ENCODE measurements at places on chromosomes 7 and 10.

GRCh38 chr10:11546581-11546980 is 64.9 kb downstream of the USP6NL start:
- DNase-seq, result no peak

- no peak for DNase-seq
These were observed 228.2 kb downstream of the PTEN start for GRCh38 chr10:88091490-88092061.

- no peak for DNase-seq
These were observed 44.6 kb upstream of the BICC1 start for GRCh38 chr10:58467931-58468635.

GRCh38 chr10:21929070-21929469 is 74.5 kb downstream of the DNAJC1 start:
- DNase-seq, result peak; percentile 90

DNA sequence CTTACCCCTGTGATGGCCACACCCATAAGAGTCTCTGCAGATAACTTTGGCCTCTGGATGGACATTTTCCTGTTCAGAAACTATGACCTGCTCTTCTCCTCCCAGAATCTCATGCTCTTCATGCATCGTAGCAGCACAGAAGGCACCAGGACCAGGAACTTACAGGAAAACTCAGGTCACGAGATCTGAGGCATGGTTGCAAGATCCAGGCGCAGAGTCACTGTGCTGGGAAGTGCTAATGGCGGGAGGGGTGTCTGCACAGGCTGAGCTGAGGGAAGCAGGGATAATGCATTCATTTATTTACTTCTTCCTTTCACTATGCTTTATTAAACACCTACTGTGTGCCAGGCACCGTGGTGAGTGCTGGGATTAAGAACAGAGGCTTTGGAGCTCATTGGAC is 48.2 kb upstream of the LOXL4 start:
- no peak for DNase-seq

GRCh38 chr10:48907730-48908129 is 31.9 kb downstream of the LRRC18 start:
- DNase-seq, result no peak

DNA sequence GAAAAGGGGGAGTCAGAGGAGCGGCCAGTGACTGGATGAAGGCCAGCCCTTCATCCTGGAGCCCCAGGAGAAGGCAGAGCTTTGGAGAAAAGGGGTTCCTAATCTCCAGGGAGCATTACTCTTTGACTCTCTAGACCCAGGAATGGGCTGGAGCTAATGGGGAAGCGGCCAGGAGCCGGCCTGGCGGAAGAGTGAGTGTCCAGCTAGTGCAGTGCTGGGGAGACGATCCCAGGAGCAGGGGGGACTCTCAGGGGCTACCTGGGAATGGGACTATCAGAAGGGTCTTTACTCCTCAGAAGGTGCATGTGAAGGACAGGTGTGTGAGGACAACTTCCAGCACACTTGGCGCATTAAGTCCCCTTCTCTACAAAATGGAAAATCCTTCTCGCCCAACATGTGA is 2.4 kb upstream of the PAX2 start:
- DNase-seq, result no peak

DNA sequence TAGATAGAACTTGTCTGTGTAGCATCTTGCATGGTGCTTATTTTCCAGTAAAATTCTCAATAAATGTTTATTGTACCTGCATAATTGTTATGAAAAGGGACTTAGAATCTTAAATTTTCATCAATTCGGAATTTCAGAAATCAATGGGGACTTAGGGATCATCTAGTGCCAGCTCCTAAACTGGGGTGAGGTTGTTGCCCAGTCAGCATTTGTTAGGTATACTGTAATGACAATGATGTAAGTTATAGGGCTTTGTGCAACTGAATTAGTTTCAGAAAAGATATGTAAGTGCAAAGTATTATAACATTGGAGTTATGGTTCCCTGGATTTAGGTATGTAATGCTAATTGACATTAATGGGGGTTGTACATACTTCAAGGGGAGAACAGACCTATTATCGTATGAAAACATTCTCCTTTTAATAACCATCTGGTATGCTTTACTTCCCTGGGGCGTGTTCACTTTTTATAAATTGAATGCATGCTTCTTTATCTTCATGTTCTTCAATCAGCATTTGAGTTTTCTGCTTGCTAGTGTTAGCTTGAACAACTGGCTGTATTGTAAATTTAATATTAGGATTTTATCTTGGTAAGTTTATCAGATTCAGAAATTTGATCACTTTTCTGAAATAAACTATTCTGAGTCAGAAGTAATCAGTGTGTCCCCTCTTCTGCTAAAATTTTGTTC is 270.3 kb downstream of the BBS9 start:
- no peak for DNase-seq

- no peak for DNase-seq
These were observed 83.2 kb upstream of the GPR22 start for GRCh38 chr7:107386548-107387102.

DNA sequence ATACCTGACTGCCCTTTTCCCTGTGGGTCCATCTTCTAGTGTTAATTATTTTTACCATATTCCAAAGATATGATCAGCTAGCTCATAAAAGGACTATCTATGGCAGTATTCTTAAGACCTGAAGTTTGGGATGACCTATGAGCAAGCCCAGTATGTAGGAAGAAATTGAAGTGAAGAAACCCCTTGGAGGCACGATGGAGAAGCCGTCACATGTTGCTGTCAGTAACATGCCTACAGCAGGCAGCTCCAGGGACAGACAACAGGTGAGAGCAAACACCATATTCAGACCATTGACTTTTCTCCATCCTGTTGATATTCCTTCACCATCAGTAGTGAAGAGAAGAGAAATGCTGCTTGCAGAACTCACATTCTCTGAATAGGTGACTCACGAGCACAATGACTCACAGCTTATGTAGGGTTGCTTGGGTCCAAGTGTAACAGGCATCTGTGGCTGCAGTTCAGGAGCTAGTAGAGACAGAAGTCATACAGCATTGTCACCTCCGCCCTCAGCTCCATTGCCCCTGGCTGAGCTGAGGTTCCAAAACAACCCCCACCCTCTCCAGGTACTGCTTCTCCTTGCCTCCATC is 8.4 kb upstream of the LYZL2 start:
- DNase-seq, result peak; percentile 34

Data from COLO829 (cell line).